ENCODE measurements at places on chromosomes 1 and 21.

DNA sequence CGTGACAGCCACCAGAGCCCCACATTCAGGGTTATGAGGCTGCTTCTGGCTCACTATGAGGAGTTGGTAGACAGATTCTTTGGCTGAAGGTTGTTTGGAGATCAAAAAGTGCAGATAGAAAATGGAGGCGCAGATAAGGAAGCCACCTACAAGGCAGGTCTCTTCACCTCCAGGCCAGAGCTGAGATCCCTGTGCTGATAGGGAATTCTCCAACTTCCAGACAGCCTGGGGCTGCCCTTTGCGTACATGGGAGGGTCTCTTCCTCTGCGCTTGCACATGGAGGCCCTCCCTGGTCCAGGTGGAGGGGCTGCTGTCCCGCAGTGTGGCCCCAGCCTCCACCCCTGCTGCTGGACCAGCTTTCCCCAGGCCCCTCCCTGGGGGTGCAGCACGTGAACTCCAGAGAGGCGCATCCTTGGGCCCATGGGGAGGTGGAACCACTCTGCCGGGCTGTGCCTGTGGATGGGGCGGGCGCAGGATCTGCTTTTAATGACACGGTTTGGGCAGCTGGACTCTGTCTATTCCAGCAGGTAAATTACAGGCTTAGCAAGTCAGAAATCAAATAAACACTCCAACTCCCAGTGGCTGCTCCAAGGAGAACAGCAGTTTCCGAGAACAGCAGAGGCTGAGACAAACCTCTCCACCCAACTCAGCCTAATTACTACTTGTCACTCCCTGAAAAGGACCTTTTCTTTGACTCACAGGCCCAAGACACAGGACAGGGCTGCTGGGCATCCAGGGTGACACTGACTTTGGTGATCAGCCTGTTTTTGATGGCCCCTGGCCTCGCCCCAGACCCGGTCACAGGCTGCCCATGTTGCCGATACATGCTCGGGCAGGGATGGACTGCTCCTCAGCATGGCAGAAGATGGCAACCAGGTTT is 12.4 kb downstream of the OXCT2 start:
- DNase-seq, result no peak

GRCh38 chr1:224865510-224865909 is 64.0 kb upstream of the DNAH14 start:
- no peak for DNase-seq

GRCh38 chr1:155481741-155482241 is 80.8 kb downstream of the ASH1L start:
- DNase-seq, result no peak

- DNase-seq, result no peak
Observed at GRCh38 chr1:234971586-234972297, 156.9 kb downstream of the TOMM20 start.

DNA sequence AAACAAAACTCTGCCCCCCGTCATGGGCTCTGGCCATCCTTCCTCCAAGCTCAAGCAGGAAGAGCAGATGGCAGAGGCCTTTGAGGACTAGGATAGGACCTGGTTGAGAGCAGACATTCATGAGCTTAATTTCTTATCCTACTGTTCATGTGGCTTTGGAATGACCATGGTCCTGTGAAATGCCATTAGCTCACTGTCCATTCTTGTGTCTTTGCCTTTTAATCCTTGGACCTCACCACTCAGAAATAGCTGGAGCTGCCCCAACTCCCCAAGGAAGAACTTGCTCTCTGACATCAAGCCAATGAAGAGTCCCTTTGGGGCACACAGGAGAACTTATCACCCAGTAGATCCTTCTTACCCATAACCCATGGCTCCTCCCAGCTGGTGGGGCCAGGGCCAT is 11.6 kb upstream of the FAM20B start:
- no peak for DNase-seq

GRCh38 chr21:45571641-45572040 is 29.4 kb upstream of the SLC19A1 start:
- DNase-seq, result no peak

DNA sequence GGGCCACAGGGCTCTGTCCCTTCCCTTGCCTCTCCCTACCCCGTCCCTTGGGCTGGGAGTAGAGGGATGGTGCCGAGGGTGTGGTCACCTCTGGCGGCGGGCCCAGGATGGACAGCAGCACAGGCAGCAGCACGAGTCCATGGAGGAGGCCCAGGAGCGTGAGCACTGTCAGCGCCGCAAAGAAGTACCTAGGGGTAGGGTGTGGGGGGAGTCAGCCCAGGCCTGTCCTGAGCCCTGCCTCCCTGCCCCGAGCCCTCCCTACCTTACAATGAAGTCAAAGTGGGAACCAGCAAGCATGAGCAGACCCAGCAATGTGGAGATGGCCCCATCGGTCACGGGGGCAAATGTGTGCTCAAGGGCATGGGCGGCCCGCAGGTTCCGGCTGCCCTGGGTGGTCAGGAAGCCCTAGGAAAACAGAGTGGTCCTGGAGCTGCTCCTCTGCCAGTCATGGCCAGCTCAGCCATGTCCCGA is 14.7 kb downstream of the BTBD19 start:
- DNase-seq, result no peak

DNA sequence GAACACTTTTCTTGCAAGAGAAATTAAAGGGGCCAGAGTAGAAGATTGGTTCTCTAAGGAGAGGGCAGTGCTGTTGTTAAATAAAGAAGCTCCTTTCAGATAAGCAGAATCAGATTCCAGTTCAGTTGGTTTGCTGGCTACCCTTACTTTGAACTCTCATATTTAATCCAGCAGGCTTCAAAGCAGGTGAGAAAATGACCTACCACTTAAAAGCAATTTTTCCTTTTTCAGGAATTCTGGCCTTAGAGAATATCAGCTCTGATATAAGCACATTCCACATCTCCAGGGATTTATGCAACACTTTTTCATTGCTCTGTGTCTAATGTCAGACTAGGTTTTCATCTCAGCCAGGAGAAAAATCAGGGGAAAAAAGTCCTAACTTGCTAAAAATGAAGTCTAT is 28.7 kb downstream of the WNT2B start:
- no peak for DNase-seq

- no peak for DNase-seq
Observed at GRCh38 chr1:87553511-87553910, 224.8 kb downstream of the LMO4 start.

DNA sequence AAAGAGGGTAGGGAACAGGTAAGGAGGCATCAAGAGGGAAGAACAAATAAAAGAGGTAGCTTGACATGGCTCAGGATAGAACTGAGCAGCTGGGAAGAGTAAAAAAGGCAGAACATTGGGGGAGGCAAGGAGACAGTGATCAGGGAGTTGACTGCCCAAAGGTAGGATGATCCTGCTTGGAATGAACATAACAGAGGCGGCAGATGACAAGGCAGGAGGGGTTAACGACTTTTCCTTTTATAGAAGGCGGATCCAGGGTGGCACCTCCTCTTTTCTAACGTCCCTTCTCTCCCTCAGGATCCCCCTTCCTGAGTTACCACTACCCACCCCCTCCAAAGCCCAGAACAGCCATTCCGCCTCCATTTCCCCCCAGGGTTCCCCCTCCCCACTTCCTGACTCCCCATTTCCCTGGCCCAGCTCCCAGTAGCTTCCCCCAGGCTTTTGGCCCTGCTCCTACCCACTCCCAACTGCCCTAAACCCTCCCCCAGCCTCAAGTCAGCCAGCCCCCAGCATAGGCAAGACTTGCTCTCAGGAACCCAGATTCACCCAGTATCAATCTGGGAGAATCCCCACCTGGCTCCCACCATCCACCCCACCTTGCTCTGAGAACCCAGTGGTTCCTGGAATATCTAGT is 769 bp upstream of the ADAMTS4 start:
- no peak for DNase-seq

GRCh38 chr1:34747638-34747941 is 7.3 kb upstream of the GJB5 start:
- DNase-seq, result no peak

GRCh38 chr1:58708166-58708565 is 8.3 kb upstream of the MYSM1 start:
- DNase-seq, result no peak

DNA sequence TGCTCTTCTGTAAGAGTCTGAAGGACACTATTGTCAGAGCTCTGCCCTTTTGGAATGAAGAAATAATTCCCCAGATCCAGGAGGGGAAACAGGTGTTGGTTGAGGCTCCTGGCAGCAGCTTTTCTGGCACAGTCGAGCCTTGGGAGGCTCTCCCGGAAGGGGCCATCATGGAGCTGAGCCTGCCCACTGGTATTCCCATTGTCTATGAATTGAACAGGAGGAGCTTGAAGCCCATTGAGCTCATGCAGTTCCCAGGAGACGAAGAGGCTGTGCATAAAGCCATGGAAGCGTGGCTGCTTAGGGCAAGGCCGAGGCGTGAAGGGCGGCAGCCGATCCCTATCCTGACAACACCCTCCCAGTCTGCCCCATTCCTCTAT is 26.6 kb downstream of the UBE4B start:
- DNase-seq, result no peak

DNA sequence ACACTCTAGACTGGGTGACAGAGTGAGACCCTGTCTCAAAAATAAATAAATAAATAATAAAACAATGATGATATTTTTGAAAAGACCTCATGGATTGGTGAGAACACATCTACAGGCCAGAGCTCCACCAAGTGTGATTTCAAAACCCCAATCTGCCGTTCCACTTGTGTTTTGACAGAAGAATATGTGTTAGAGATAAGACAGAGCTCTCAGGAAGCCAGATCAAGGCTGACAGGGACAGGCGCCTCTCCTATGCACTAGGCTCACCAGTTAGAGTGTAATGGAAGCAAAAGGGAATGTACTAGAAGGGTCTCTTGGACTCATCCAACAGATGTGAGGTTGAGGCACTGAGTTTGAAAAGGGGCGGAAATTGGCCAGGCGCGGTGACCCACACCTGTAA is 110.7 kb upstream of the ERRFI1 start:
- DNase-seq, result no peak

- DNase-seq, result no peak
Observed at GRCh38 chr1:8122477-8123407, 96.6 kb upstream of the ERRFI1 start.

GRCh38 chr1:185560760-185561159 is 173.4 kb upstream of the HMCN1 start:
- no peak for DNase-seq

DNA sequence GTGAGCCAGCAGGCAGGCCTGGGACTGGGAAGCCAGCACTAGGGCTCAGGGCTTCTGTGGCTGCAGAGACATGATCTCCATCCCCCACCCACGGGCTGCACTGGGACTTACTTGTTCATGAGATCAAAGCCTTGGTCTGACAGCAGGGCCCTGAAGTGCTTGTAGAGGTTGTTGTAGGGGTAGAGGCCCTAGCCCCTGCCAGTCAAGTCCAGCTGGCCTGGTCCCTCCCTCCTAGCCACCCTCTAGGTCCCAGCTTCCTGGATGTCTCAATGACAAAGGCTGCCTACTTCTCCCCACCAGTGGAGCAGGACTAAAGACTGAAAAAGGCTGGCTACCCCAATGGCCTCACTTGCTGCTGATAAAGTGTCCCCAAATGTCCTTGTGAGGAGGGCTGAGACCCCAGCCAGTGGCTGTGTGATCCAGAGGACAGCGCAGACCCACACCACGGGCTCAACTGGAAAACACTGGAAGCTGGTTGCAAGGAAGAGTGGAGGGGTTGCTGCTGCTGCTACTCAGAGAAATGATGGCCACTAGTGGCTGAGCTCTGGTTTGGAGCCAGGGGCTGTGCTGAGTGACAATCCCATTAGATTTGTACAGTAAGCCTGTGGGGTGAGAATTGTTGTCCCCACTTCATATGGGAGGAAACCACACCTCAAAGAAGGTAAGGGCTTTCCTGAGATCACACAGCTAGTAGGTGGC is 1.4 kb downstream of the HTR1D start:
- no peak for DNase-seq

- no peak for DNase-seq
Observed at GRCh38 chr1:54955359-54955758, 25.1 kb upstream of the TMEM61 start.

DNA sequence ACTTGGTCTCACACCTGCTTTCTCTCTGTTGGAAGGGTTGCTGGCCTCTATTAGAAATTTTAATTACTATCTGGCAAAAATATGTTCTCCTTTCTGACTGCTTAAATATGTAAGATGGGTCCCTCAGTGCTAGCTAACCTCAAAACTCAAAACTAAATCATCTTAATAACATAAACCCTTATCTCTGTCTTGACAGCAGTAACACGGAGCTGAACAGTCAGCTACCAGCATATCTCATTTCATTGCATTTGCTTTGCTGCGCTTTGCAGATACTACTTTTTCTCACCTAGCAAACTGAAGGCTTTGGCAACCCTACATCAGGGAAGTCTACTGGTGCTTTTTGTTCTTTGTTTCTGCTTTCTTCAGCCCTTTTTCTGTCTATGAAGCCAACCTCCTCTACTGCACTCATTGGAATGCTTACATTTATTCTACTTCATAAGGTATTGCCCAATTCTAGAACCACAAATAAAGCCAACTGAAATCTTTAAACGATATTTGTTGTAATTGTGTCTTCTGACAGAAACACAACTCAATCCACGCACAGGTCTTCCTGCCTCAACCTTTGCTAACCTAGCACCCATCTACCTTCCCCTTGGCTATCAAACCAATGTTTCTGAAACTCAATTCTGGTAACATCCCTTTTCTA is 95.6 kb downstream of the RERE start:
- DNase-seq, result no peak

DNA sequence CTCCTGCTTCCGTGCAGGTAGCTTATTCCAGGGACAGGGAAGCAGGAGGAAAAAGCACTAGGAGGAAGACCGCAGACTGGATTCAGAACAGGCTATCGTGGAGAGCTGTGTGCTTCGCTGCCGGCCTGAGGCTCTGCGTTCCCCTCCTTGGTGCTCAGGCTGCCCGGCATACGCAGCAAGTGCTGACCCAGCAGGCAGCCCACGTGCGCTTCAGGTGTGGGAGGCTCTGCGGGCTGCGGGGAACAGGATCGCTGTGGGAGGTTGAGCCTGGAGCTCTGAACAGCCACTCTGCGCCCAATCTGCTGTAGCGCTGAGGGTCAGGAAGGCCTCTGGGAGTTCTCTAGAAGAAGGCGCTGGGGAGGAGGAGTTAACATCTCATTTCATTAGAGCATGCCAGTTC is 27.9 kb downstream of the DOP1B start:
- DNase-seq, result no peak

DNA sequence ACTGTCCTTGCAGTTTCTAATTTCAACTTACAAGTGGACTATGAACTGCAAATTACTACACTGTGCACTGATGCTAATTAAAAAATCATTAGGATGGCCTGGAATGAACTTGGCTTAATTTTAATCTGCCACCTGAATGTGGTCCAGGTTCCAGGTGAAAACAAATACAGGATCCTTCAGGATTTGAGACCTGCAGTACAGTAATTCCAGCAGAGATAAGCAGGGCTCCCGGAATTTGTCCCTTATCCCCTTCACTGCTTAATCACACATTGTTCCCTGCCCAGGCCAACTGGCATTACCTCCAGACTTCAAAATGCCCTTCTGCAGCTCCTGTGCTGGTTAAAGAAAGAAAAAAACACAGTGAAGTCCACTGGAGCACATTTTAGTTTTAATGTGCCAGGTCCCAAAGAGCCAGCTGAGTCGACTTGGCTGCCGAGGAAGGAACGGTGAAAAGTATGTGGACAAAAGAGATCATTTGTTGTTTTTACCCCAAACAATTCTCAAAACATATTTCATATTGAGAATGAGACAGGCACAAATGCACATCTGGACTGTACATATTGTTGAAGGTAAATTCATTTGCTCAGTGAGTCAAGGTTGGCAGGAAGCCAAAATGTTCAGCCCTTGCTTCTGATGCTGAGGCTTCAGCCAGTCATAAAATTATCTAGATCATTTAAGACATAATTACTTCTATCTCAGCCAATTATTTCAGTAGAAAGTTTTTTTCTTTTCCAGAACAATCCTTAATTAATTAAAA is 28.3 kb downstream of the DEGS1 start:
- DNase-seq, result no peak

All from NCI-H187 treated with DMSO at 0.1 percent for 48 hours (cell line).